Chondrocyte (in vitro differentiated cells): ENCODE measurements at places on chromosomes 16 and 17. TPM values are rescaled to one million over a fixed set of nuclear protein-coding genes. Genes with fewer than 3 reads are reported as not detected.
A peak's percentile ranks its signal among the peaks of the same experiment; 100 is the strongest.

- DNase-seq: no peak
These were observed 21.4 kb upstream of the ZFP90 start for GRCh38 chr16:68517606-68518166.

GRCh38 chr17:35726127-35726952 is 5.1 kb upstream of the RASL10B start:
- peak; percentile 96 for DNase-seq

DNA sequence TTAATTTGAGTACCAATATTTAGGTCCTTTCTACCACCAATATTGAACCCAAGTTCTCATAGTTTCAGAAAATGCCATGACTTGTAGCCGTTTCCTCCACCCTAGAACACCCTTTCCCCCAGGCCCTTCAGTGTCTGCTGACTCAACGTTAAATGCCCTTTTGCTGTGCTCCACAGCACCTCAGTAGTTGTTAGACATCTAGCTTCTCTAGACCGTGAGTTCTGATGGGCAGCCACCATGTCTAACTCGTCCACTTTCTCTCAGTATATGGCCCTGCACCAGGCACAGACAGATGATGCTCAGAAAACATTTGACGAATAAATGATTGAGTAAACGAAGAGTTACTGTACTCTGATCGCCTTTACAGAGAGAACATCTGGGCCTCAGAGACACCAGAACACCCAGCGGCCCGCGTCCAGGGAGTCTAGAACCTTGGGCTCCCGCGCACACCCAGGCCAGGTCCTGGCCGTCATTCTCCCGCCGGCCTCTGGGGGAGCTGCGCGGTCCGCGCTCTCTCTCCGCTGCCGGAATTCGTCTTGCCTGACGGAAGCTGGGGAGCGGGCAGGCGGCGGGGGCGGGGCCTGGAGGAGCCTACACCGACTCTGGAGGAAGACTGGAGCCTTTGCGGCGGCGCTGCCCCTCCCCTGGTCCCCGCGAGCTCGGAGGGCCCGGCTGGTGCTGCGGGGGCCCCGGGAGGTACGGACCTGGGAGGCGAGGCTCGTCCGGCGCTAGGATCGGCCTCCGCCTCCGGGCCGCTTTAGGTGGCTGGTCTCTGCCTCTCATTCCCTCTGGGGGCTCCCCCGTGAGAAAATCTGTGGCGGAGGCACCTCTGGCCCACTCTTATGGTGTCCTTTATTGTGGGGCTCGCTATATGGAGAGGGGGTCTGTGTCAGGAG is at the start of gene NKIRAS2:
Gene NKIRAS2, plus strand, starts transcription at position 582 of the 896 bp plus-strand sequence. CDS start 1,488 bp downstream, outside the sequence.
- DNase-seq: peak; percentile 98

DNA sequence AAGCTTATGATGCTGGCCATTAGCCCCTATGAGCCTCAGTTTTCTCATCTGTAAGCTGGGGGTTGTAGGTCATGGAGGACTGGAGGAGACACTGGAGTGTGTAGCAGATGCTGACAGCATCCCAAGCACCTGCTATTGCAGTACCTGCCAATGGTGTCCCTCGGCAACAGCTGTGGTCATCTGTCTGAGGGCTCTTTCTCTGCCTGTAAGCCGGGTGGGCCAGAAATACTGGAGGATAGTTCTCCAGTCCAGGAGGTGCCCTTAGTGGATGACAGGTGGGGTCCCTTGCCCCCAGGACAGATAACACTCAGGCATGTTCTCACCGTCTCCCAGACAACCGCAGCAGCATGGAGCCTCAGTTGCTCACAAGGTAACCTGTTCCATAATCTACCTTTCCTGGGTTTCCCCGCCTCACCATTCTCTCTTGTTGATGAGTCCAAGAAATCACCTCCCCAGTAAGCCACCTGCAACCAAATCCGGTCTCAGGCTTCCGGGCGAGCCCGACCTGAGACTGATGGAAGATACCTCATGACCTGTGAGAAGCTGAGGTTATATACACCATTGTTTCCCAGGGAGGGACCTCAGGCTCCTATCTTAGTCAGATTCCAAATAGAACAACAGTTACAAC is 23.8 kb downstream of the NLRP1 start:
- DNase-seq: no peak

DNA sequence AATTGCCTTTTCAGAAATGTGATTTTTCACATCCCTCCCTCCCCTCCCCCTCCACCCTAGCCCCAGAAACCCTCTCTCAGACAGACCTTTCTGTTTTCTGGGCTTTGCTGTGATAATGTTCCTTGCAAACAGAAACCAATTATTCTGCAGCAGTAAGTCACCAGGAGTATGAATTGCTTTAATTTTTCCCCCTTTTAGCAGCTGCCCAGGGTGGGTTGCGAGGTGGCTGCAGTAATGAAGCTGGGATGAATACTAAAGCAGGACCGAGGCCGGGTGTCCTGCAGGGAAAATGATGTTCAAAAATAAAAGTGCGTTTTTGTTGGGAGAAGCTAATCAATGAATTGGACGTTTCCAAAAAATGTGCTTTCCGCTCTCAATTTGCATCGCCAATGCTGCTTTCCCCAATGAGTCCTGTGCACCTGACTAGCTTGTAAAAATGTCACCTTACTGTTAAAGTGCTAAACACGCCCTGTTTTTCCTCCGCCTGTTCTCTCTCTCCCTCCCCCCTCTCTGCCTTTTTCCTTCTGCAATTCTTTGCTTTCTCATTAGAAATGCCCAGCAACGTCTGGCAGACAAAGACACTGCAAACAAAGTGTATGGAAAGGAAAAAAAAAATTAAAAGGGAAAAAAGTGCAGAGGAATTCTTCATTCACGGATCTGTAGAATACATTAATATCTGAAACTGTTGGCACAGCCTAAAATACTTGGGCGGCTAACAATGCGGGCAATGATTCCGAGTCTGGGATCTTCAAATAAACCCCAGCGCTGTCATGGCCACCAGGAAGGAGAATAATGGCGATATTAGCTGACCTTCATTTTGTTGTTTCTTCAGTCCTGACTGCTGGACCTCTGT is 244.1 kb downstream of the STX8 start:
- no peak for DNase-seq

Gene ZNF174
- 8.7 to 13.8 TPM (median 10.6 TPM) in 3 replicates for total RNA-seq

Gene XAF1
- 0.36 to 0.40 TPM in 2 of 3 replicates, not detected in the other for total RNA-seq
